ENCODE measurements at places on chromosomes 11 and 22.
A peak's percentile ranks its signal among the peaks of the same experiment; 100 is the strongest.

GRCh38 chr22:35070451-35071093 is 4.6 kb downstream of the ISX start:
- no peak for DNase-seq

GRCh38 chr22:17380359-17381087 is 11.3 kb downstream of the CECR2 start:
- no peak for DNase-seq

DNA sequence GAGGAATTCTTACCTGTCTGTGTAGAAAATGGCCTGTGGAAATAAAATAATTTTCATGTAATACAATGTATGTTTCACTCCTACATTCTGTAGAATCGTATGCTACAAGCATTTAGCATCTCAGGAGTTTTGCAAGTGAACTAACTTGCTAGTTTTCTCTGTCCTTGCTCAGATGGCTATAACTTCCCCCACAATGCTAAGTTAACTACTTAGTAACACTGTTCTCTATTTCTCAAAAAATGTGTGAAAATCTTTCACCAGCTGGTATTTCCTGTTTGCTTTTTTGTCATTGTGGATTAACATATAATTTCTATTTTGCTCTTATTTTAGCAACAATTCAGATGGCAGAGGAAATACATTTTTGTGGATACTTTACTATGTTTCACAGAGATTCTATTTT is 4.4 kb downstream of the OR4S2 start:
- no peak for DNase-seq

GRCh38 chr11:2376751-2377451 is at the start of gene CD81:
Gene CD81 (plus strand): TSS chr11:2377310. CDS start chr11:2377550, 240 bp downstream.
- DNase-seq = peak; percentile 73

GRCh38 chr11:58926695-58927094 is 12.6 kb upstream of the GLYATL1 start:
- DNase-seq = no peak

DNA sequence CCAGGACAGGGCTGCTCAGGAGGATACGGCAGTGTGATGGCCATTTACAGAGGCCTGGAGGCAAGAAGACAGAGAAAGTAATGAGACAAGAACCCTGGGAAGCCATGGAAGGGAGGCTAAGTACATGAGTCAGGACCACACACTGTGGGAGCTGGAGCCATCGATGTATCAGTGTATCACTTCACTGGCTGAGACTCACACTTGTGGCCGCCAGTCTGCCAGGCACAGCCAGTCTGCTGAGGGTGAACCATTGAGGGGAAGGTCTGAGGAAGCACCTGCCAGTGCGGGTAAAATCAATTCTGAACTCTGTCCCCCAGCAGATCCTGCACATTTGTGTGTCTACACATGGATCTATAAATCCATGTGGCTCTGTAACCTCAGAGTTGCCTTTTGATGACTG is 195.6 kb downstream of the GRIK4 start:
- DNase-seq = no peak

- DNase-seq = no peak
These were observed 5.7 kb upstream of the ACAT1 start for GRCh38 chr11:108115500-108116140.

DNA sequence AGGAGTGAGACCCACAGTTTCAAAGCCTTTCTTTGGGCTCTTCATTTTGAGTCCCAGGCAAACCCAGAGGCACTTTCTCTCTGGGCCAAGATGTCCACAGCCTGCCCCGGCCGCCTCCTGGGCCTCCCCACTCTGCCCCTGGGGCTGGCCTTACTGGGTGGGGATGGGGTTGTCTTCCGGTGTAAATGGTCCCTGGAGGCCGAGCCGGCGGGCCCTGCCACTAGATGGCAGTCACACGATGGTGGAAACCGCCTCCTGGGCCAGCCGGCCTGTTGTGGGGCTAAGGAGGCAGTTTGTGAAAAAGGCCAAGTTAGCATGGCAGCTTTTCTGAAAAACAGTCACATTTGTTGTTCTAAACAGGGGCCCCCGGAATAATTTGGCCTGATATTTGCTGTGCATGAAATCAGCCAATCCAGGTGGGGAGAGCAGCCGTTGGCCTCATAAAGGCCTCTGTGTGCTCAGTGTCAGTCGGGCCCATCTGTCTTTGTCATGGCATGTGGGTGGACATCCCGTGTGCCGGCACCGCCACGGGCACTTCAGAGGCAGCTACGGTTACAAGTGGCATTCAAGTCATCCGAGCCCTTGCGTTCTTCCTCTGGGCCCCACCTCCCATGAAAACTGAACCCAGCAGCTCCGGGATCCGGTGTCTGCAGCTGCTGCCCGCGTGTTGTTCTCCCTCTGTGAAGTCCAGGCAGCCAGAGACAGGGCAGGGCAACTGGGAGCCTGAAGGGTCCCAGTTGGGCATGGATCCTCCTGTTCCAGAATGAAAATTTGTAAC is 6.5 kb downstream of the MRPL23 start:
- DNase-seq = no peak
